OCI-LY7 (cell line): ENCODE measurements at places on chromosomes 2 and 18. TPM values are rescaled to one million over a fixed set of nuclear protein-coding genes. Genes with fewer than 3 reads are reported as not detected.

- DNase-seq = no peak
Measured at GRCh38 chr2:11865378-11865777, 118.9 kb downstream of the LPIN1 start.

GRCh38 chr2:169275696-169276444 is 86.5 kb downstream of the LRP2 start:
- DNase-seq = no peak

Gene LCT
- total RNA-seq = 0.09 and 0.15 TPM in 2 replicates

Gene SLC23A3
- 3.1 and 6.7 TPM in 2 replicates for total RNA-seq

Gene SRD5A2
- not detected in 2 replicates for total RNA-seq
